ENCODE measurements at places on chromosomes 7 and 10.

DNA sequence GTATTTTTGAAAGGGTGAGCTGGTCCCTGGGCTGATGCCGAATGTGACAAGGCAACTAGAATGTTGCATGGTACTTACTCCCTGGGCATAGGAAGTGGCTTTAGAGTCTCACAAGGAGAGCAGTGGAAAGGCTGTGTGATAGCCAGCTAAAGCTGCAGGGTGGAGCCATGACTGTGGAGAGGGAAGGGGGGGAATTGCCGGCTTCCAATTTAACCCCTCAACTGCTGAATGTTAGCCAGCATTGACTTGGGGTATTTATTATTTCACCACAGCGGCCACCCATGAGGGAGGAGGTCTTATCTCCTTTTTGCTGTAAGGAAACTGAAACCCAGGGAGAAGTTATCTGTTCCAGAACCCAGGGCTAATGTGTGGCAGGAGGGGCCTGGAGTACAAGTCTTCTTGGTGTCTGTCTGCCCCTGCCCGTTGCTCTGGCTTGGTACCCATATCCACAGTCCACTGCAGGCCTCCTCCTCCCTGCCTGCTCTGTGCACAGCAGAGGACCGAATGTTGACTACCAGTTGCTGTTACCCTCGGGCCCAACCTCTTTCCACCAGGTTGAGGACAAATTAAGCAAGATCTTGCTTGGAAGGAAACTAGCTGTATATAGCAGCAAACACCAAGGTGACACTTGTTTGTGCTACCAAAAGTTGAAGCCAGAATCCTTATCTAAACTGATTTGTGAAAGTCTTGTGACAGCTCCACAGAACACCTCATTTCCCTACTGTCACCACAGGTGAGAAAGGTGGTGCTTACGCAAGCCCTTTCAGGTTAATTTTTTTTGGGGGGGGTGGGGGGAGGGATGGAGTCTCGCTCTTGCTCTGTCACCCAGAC is 37.6 kb downstream of the WBP1L start:
- DNase-seq = no peak

GRCh38 chr7:145092766-145093165 is 256.9 kb upstream of the TPK1 start:
- DNase-seq = no peak

DNA sequence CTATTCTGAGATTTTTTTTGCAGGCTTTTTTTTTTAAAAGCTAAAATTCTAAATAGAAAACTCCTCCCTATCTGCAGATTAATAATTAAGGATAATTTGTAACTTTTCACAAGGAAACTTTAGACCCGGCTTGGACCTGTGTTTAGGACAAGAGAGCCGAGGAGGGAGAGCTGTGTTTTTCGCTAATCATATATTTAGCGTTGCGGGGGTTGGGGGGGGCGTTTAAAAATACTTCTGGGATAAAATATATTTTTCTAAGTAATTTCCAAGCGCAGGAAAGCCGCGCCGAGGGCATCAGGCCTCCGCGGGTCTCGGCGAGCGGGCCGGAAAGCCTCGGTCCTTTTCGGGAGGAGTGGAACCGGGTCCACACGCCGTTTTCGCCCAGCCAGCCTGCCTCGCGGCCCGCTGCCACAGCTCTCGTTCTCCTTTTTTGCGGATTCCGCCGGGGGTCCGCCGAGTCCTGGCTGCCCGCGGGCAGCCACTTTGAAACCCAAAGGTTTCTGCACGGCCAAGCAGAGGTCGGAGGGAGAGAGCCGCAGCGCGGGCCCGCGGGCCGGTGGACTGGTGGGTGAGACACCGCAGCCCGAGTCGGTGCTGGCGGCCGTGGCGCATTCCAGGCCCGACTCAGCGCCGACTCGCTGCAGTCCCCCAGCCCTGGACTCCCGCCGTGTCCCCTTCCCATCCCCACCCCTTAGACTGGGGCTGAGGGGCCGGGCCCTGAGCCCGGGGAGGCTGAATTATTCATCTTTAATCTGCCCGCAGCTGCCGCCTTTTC is 2.3 kb downstream of the PAX2 start:
- DNase-seq = no peak

DNA sequence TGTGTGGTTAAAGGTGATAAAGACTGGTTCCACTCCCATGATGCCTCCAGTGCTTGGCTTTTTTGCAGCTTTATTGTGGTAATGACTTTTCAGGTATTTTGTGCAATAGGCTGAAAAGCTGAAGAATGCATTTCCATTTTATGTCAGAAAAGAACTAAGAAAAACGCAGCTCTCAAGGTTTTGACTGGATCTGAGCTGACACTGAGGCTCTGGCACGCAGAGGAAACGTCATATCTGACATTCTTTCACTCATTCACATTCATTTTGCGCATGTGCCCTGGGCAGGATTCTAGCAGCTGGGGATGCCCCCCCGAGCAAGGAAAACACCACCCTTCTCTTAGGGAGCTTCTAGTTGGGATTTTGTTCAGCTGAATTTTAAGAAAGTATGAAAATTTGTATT is 408.5 kb upstream of the MKI67 start:
- DNase-seq = no peak

GRCh38 chr10:69928339-69928738 is 124.3 kb upstream of the MACROH2A2 start:
- DNase-seq = no peak

DNA sequence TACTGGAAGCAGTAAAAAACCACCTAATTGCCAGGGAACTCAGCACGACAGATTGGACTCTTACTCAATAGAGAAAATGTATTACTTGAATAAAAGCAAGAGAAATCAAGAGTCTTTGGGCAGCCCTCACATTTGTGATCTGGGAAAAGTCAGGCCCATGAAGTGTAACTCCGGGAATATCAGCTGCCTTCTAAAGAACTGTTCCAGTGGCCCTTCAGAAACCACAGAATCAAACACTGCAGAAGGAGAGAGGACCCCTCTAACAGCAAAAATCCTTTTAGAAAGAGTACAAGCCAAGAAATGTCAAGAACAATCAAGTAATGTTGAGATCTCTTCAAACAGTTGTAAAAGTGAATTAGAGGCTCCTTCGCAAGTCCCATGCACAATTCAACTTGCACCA is 540.0 kb upstream of the TEX47 start:
- DNase-seq = no peak

DNA sequence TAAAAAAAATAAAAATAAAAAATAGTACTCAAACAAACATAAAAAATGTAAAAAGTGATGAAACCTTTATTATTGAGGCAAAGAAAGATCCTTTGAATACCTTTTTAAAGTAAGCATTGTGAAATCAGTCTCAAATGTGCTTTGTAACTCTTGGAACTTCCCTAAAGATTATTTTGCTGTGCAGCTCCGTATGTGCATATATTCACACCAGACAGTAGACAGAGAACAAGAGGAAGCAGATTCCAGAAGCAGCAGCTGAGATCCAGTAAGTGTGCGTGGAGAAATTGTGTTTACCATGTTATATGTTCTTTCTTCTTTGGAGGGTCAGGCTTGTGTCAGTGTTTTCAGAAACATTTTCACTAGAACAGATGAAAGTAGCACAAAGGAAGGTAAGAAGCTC is 324.9 kb downstream of the AGMO start:
- DNase-seq = no peak

- DNase-seq = no peak
These were observed 9.8 kb upstream of the ACTA2 start for GRCh38 chr10:88962336-88962735.

GRCh38 chr10:110312206-110312605 is 7.5 kb upstream of the SMNDC1 start:
- no peak for DNase-seq

DNA sequence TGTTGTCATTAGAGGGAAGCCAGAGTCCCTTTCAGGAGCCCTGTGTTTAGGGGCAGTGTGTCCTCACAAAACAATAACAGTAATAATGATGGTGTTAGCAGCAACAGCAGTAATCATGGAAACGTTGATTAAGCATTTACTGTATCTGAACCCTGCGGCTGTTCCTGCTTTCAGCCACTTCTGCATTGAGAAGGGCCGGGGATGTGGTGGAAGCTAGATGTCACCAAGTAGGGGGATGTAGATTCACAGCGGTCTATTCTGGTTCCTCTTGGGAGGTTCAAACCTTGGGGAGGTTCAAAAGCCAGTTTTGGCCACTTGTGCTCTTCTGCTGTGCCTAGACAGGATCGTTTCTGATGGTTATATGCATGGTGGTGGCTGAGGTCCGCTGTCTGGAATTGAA is 44.8 kb downstream of the PRPF18 start:
- DNase-seq = no peak

- peak; percentile 52 for DNase-seq
These were observed 150.9 kb upstream of the MEOX2 start for GRCh38 chr7:15837306-15837950.

DNA sequence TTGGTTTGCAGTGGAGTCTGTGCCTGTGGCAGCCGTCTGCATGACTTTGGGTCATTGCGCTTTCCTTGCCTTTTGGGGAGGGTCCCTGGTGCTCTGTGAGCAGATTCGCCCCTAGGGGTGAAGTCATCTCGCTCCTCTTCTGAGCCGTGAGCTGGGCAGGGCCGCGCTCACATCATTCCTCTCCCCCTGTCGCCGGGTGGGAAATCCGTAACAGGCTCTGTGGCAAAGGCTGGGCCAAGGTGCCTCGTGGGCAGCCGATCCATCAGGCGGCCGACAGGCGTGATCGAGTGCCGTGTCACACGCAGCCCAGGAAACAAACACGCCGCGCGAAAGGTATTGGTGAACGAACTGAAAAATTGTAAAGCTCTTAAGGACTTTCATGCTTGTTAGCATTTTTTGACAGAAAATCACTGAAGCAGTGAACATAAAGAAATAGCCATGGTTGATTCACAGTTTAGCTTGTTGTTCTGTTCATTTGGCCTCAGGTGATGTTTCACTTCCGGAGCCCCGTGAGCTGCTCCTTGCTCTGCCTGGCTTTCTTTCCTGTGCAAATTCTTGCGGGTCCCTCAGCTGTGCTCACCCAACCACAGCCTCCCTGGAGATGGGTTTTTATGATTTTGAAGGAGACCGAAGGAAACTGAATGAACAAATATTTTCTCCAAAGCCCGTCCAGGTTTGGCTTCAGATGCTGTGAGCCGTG is 122.1 kb downstream of the NKX6-2 start:
- no peak for DNase-seq

DNA sequence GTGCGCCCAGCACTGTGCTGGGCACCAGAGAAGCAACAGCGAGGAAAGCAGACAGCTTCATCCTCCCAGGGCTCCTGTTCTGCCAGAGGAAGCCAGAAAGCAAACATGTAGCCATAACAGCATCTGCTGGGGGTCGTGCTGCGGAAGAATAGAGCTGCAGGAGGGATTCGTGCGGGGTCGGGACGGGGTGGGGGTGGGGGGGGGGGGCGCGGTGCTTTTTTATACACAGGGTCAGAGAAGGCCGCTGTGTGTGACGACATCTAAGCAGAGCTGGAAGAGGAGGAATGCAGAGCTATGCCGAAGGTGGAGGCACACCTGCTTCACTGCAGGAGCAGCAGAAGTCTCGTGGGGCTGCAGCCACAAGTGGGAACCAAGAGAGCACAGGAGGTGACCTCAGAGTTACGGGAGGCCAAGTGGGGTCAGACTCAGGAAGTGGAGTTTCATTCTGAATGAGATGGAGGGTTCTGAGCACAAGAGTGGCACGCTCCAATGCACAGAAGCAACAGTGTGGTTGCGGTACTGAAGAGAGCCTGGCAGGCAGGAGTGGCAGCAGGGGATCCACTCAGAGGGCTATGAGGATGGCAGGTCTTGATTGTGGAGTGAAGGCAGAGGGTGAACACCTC is 11.1 kb downstream of the PKD1L1 start:
- DNase-seq = no peak

- no peak for DNase-seq
These were observed 167.7 kb upstream of the ADO start for GRCh38 chr10:62636825-62637248.

DNA sequence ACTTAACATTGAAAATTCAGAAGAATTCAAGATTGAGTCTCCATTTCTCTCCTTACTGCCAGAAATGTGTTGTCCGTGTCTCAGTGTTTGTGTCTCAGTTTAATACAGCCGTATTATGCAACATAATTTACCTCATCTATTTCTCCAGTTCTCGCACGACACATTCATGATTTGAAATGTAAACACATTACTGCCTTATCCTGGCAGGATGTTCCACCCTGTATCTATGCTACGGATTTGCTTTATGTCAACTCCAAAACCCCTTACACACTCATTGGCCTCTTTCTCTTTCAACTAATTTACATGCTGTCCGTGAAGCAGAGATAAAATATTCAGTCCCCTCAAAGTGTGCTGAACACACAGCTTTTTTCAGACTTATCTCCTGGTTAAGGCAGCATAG is 653.7 kb upstream of the SEMA3D start:
- no peak for DNase-seq

DNA sequence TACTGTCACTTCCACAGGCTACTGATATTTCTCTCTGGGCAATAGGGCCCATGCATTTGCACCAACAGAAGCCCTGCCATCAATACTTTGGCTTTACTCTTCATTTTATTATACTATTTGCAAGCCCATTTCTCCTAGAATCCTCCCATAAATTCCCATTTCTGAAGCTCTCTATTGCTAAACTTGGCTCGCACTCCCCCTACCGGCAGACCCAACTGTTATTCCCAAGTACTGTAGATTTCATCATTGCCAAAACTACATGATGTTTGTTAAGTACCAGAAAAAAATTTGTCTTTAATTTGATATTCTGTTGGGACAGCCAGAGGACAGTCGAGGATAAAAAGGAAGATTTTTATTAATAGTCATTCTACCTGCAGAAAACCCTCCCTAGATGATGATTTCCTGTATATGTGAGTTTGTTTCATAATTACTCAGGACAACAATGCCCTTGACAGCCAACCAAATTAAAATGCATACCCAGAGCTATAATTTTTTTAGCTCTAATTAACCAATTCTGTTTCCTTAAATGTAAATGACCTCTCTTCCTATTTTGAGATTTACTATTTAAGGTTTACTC is 298.6 kb downstream of the REEP3 start:
- peak; percentile 78 for DNase-seq

DNA sequence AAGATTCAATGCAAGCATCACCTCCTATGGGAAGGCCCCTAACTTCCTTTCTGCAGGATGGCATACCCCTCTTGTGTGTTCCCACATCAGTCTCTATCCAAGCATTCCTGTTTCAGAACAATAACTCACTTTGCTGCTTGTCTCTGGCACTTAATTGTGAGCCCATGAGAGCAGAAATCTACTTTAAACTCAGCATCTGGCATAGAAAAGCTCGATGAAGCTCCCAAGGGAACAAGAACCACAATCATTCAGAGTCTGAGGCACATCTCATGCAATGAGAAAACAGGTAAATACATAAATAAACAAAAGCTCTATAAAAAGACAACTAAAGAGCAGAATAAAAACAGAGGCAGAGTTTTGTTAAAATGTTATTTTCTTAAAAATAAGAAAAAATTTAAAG is 66.2 kb downstream of the VPS41 start:
- peak; percentile 12 for DNase-seq

- peak; percentile 62 for DNase-seq
These were observed 72.7 kb downstream of the PLCE1 start for GRCh38 chr10:94066411-94066810.

- DNase-seq = peak; percentile 84
These were observed 1.3 kb downstream of the SEMA3D start for GRCh38 chr7:85185424-85186082.

DNA sequence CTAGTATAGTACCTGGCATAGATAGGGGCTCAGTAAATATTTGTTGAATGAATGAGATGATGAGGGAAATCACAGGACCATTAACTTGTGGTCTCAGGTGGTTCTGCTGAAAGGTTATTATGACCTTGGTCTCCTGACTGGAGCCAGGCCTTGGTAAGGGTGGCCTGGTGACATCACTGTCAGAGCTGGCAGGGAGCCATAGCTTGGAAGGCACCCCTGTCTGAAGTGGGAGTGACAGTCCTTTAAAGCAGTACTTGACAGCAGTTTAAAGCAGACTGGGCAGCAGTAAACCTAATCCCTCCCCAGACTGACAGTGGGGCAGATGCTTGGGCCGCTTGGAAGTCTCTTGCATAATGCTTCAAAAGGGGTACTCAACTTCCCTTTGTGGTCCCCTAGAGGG is 13.4 kb downstream of the DPCD start:
- DNase-seq = no peak

- DNase-seq = no peak
These were observed 107.0 kb downstream of the WDR37 start for GRCh38 chr10:1163204-1163660.
